ENCODE measurements at places on chromosomes 3 and 15.

DNA sequence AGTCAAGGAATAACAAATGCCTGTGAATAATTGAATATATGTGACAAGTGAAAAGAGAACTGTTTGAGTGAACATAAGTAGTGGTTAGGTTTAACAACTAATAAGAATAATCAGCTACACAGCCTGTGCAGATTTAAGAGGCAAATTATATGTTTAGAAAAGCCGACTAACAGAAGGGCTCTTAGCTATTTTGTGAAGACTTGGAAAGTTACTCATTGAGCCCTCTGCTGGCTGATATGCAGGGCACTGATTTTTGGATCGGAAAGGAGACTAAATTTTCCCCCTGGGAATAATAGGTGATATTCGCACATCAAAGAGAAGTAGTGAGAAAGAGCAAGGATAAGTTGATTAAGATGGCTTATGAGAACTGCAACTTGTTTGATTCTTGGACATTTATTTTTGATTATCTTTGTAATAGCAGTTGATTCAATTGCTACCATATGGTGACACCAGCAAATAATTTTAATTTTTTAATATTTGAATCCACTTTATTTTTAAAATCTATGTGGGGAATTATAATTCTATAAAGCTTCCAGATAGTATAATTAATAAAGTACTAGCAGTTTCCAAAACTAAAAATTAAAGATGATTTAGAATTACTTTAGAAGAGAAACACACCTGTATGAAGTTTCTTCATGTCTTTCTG lies 156.2 kb downstream of the NLGN1 start:
- DNase-seq, result no peak

GRCh38 chr3:13504161-13504831 lies 24.2 kb downstream of the HDAC11 start:
- DNase-seq, result no peak

DNA sequence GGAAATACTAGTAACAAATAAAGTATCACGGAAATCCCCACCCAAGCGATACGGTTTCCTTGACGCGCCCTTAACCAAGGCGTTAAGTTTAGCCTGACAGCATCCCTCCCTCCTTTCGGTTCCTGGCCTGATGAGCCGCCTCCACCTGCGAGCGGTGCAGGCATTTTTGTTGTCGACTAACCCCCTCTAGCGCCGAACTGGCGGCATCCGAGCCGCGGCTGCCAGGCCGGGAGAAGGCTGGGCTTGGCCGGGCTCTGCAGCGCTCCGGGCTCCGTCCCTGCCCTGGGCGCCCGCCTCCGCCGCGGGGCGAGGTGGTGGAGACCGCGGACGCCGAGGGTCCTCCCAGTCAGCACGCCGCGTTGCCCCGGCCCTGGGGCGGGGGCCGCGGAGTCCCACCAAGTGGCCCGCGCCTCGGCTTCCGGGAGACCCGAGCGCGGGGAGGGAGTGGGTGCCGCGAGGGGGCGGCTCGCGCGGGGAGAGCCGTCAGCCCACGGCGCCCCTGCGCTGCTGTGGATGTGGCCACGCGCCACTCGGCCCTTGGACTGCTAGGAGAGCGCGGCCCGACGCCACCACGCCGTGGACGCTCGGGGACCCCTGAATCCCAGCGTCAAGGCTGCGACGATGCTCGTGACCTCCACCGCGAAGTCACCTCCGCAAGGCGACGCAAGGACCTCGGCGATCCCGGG lies 1.1 kb upstream of the EPHA6 start:
- peak; percentile 78 for DNase-seq

DNA sequence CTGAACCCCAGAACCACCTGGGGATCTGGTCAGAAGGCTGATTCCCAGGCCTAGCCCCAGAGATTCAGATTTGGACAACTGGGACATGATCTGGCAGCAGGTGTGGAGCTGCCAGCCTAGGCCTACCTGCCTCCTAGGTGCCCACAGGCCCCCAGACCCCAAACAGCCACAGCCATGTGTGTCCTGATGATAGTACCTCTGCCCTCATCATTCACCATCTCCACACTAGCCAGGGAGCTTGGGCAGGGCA lies 34.7 kb downstream of the HMCES start:
- no peak for DNase-seq
